Effector CD8-positive, alpha-beta T cell (primary cell): ENCODE measurements at places on chromosomes 11 and 22.

GRCh38 chr11:2099516-2100349, 39.5 kb downstream of the IGF2 start:
- no peak for DNase-seq

DNA sequence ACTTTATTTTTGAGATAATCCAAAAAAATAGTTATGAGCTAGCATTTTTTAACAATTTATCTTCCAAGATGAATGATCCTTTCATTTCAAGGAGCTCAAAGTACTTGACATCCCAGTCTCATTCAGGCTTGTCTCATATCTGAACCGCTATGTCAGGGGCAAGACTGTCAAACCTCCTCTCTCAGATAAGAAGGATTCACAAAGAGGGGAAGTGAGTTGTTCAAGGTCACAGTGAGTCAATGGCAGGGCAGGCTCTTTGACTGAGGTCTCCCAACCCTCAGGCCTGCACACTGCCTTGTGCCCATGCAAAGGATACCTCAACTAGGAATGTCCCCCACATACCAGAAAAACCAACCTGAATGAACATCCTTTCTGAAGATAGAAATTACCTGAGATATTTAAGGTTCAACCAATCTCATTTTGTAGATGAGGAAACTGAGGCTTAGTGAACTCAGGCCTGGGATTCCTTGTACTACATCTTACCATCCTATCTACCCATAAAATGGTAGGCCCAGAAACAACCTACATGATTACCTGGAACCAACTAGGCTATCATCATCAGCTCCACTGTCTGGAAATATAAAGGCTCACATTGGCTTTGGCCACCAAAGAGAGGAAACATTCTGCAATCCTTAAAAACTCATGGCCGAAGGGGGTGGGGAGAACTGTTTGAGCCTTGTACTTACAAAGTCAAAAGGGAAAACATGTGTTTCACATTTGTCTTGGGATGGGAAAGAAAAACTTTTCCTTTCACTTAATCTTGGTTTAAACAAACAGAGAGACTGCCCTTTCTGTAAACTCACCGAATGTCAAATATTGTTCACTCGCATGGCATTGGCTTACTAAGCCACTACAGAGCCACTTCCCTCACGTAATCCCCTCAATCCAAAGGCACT, 51.1 kb downstream of the LIF start:
- no peak for DNase-seq

DNA sequence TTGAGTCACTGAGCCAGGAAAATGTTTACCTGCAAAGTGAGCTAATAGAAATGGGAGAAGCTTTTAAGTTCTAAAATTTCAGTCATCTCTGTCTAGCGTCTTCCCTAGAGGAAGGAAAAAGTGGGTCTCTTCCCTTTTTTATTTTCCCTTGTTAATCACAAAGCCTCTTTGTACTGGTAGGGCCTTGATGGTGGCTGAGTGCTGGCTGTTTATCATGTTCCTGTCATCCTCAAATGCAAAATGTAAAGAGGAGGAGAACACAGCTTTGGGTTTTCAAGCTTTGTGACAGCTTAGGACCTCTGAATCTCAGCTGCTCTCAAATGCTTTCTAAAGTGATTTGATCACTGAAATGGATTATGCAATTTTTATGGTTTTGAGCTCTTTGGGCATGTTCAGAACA, 222.0 kb downstream of the TMEM135 start:
- no peak for DNase-seq

GRCh38 chr11:103958475-103959215, 77.8 kb upstream of the DDI1 start:
- DNase-seq = no peak

DNA sequence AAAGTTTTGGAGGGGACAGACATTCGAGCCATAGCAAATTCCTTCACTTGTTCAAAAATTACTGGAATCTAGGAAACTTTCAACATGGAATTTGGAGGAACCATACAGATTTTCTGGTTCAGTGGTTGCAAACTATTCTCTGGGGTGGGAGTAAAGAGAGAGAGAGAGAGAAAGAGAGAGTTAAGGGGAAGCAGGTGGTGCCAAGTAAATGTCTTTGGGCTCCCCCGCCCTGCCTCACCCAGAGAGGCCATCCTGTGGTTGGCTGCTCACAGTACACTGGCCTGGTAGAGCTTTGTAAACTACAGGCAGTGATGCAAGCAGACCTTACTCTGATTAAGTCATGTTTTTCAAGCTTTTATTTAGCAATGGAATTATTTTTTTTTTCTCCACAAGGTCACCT, 82.6 kb downstream of the ADAMTS15 start:
- no peak for DNase-seq

GRCh38 chr11:107565219-107565937, at the start of gene ALKBH8:
TSS of gene ALKBH8 (minus strand) at chr11:107565735. CDS start at chr11:107560893, 4,842 bp downstream.
- peak; percentile 56 for DNase-seq

DNA sequence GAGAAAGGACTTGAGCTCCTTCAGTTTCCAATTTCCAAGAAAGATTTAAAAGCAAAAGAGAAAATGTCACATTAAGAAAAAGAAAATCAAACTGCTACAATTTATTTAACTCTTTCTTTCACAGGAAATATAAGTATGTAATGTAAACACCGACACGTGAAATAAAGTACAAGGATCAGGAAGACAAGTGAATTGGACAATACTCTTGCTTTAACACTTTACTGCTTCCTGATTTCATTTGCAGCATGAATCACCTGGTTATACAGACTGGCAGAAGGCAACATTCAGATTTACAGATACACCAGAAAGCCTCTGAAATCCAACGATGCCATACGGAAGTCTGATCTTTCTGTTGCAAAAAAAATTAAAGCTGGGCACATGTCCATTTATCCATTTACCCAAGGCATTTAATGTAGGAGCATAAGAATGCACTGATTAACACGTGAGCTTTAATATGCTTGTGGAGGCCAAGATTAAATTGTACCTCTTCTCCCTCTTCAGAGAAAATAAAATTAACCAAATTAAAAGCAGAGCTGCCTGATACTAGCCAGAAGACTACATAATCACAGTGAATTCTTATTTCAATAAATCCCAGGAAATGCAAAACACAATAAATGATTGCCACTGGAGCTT, 16.0 kb upstream of the PPP2R1B start:
- no peak for DNase-seq

DNA sequence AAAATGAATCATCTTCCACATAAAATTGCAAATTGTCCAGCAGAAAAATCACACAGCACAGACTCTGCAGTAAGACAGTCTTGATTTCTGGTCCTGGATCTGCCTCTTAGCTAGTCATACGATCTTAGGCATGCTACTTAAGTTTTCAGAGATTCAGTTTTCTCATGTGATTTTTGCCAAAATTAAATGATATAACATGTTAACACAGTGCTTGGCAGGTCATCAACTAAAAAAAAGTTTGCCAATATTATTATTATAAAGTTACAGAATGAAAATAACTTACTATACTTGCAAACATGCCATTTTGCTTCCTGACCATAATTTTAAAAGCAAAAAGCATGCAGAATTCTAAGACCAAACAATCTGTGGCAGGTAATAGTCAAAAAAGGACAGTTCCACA, 15.1 kb downstream of the RAB30 start:
- DNase-seq = no peak

DNA sequence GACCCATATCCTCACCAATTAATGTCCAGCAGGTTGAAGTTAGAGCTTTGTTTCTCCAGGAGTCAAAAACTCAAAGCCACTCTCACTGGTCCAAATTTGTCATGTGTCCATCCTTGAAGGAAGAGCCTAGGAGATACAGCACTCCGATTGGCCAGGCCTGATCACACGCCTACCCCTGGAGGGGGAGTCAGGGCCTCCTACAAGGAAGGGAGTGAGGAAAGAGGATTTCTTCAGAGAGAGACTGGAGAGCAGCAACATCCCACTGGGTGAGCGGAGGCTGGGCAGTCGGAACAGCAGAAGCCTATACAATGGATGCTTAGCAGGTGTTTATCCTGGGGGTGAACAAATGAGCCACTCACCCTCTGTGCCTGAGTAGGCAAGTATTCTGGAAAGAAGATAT, 113.9 kb downstream of the TRIM29 start:
- DNase-seq = no peak

- DNase-seq = no peak
Measured at GRCh38 chr11:134380229-134380628, 31.8 kb downstream of the B3GAT1 start.

DNA sequence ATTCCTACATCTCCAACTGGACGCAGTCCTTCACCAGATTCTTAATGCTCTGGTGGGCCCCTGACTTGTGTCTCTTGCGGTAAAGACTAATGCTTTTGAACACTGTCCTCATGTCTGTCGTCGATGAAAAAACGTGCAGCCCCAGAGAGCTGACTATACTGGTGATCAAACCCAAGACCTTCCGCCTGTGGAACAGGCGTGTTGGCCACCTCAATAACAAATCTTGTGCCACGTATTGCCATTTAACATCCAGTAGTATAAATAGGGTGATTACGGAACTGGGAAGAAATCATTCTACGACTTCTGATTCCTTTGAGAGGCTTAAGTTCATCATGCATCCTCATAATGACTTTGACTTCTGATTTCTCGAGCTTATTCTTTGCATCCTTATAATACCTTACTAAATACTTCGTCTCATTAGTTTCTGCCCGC, 45.6 kb downstream of the OR4D9 start:
- DNase-seq = no peak

DNA sequence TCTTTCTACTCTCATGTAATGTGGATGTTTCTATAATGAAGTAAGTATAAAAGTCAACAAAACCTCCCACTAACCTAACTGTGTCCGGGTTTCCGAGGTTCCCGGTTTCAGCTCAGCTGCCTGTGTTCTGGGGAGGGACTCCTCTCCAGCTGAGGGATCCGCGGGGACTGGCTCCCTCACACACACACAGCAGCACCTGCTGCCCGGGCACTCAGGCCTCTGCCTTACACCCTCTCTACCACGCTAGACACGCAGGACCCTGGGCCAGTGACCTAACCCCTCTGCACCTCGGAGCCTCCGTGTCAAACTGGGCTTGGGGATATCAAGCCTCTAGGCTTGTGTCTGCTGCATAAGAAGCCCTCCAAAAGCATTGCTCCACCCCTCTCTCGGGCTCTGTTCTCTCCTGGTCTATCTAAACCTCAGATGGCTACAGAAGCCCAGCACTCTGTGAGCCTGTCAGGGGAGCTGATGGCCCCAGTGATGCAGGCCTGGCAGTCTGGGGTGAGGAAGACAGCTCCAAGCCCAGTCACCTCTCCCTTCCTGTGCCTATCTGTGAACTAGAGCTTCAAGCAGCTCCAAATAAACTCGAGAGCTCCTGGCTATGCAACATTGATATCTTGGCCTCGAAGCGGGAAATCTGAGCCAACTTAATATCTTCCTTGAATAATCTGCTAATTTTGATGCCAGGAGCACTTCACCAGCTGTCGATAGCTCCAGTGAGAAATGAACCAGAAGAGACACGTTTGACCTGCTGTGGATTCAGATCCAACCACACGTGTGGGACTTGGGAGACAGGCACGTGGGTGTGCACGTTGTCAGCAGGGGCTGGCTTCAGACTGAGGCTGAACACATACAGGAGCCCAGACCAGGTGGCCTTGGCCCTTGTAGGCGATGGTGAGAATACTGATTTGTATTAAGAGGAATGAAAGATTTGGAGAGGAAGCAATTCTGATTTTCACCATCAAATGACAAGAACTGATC, 232.7 kb upstream of the B3GAT1 start:
- no peak for DNase-seq

GRCh38 chr22:42651134-42651533, 1.9 kb upstream of the CYB5R3 start:
- no peak for DNase-seq

DNA sequence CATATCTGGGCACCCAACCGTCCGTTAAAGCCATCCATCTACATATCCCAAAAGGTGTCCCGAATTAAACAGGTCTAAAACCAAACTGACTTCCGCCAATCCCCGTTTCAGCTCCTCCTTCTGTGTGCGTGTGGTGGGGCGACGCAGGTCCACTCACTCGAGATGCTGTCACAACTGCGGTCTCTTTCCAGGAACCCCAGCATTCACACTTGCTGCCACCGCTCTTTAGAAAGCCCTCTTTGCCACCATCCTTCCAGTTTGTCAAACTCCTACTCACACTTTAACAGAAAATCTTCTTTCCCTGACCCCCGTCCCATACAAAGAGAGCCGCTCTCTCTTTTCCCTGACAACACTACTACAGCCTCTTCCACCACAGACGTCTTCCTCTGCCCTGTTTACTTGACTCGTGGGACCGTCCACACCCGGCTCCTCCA, 467 bp downstream of the ESS2 start:
- no peak for DNase-seq
